ENCODE measurements at places on chromosomes 16 and 17.
A peak's percentile ranks its signal among the peaks of the same experiment; 100 is the strongest.

- no peak for DNase-seq
Observed at GRCh38 chr17:60563743-60564142, 36.2 kb upstream of the PPM1D start.

GRCh38 chr16:84166796-84167695 is 19.8 kb downstream of the TAF1C start:
- DNase-seq = no peak

GRCh38 chr16:19636436-19637267 is 81.1 kb downstream of the VPS35L start:
- DNase-seq = peak; percentile 91

GRCh38 chr17:42520540-42520951 is 15.5 kb upstream of the NAGLU start:
- no peak for DNase-seq

GRCh38 chr17:35786941-35787432 is 8.5 kb downstream of the MMP28 start:
- peak; percentile 88 for DNase-seq

DNA sequence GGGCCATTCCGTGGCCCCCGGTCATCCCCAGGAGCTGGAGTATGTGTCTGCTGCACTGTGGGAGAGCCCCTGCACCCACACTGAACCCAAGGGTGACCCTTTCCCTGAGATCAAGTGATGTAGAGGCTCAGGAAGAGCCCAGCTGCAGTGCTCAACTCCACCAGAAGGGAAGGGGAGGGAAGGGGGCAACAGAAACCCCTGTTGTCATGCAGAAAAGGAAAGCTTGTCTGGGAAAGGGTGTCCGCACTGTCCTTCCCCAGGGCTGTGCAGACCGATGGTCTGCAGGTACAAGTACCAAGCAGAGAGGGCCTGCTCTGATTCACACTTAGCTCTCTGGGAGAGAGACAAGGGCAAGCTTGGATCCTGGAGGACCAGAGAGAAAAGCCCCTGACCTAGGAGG is 45.7 kb upstream of the TOB1 start:
- DNase-seq = no peak

DNA sequence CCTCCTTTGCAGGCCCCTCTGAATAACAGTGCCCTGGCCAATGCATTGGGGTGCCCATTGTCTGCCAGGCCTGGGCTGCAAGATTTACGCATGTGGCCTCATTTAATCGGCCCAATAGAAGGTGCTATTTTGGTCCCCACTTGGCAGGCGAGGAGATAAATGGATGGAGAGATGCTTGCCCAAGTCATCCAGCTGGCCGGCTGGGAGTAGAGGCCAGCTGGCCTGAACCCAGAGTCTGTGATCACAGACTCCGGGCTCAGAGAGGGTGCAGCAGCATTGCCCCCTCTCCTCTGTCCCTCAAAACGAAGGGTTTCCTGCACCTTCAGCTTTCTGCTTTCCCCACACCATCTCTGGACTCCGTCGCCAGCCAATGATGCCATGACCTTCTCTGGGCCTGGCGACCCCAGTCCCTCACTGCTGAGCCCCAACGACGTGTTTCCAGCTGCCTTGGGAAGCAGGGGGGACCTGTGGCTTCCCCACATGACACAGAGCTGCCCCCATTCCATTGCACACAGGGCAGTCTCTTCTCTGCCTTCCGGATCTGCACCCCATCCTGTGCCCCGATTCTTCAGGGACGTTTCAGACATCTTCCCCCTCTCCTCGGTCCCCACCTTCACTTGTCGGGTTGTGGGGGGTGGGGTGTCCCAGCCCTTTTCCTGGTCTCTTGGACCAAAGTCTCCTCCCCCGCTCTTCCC is 3.5 kb upstream of the ADGRG1 start:
- no peak for DNase-seq

DNA sequence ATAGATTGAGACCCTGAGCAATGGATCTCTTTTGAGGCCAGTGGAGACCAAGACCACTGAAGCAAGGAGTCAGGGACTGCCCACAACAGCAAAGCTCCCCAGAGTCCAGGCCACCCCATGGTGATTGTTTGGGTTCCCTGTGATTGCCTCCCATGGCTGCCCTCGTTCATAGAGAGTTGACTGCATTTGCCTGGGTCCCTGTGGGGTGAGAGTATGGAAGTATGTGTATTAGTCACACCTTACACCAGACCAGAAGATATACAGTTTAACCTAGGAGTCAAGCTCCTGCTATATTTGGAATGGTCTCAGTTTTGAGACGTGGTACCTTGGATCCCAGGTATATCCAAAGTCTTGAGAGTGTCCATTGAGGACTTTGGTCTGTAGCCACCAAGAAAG is 20.2 kb downstream of the HLF start:
- DNase-seq = no peak

DNA sequence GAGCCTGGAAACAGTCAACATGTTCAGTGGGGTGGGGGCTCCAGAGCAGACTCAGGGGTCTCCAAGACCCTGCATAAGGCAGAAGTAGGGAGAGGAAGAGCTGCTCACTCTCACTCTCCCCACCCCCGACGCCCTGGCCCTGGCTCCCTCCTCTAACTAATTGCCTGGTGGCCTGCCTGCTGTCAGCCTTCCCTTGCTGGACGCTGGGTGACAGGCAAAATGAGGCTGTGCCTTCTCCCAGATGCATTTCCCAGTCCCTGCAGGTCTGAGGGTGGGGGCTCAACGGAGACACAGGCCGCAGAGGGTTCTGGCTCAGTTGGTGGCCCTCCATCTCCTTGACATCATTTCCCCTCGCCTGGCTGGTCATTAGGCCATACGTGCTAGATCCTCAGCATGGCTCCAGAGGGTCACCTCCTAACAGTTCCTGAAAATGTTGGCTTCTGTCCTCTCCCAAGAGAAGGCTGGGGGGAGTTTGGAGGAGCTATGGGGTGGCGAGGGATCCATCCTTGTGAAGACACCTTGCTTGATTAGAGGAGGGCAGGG is 1.4 kb downstream of the FMNL1 start:
- DNase-seq = no peak

GRCh38 chr16:28208824-28209223 is 2.9 kb downstream of the XPO6 start:
- no peak for DNase-seq

DNA sequence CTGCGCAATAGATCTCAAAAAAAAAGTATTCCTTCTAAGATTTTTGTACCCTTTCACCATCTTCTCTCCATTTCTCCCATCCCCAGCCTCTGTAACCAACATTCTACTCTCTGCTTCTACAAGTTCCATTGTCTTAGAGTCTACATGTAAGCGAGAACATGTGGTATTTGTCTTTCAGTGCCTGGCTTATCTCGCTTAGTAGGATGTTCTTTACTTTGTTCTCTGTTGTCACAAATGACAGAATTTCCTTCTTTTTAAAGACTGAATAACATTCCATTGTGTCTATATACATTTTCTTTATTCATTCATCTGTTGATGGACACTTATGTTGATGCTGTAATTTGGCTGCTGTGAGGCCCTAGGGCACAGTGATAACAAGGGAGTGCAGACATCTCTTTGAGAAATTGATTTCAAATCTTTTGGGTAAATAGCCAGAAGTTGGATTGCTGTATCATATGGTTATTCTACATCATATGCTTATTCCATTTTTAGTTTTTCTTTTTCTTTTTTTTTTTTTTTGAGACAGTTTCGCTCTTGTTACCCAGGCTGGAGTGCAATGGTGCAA is 37.7 kb upstream of the MYH10 start:
- no peak for DNase-seq
